ENCODE measurements at places on chromosomes 7 and 10. TPM values are rescaled to one million over a fixed set of nuclear protein-coding genes. Genes with fewer than 3 reads are reported as not detected.

DNA sequence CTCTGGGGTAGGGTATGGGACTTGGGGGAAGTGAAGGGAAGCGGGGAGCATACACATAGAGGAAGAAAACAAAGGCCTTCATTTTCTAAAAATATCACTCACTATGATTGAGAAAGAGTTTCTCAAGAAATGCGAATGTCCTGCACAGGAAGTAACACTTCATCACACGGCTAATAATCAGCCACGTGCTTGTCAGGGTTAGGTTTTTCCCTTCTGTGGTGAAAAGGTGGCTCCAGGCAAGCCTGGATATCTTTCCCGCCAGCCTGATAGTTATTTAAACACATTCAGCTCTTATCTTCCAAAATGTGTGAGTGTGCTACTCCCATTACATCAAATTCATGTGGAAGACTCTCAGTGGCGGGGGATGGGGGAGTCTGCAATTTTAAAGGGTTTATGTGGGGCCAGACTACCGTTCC is 166.4 kb upstream of the ADO start:
- DNase-seq = no peak

GRCh38 chr7:154436560-154436959 is 384.4 kb downstream of the DPP6 start:
- no peak for DNase-seq

GRCh38 chr7:33243319-33243881 is 114.0 kb downstream of the BBS9 start:
- no peak for DNase-seq

DNA sequence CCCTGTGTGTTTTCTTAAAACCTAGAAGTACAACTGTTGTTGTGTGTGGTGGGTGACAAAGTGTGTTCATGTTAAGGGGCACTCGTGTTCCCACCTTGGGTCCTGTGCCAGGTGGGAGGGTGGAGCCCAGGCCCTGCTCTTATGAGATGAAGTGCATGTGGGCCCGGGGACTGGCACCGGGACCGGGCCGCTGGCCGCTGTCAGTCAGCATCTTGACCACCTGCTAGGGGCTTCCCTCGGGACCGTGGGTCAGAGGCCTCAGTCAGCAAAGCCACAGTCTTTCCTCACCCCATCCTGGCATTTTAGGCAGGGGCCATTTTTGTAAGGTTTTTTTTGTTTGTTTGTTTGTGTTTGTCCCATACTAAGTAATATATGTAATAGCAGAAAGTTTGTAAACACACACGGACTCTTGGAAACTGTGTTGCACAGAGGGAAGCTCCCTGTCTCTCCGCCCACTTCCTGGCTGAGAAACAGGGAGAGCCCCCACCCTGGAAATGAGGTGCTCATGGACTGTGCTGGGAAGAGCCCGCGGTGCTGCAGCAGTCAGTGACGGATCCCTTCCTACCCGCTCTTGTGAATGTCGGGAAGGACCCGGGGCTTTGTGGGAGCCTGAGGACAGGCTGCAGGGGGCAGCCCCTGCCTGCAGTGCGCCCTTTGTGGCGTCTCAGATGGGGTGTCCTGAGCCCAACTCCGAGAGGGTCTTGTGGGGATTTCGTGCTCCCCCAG is 13.4 kb downstream of the AGAP3 start:
- no peak for DNase-seq

DNA sequence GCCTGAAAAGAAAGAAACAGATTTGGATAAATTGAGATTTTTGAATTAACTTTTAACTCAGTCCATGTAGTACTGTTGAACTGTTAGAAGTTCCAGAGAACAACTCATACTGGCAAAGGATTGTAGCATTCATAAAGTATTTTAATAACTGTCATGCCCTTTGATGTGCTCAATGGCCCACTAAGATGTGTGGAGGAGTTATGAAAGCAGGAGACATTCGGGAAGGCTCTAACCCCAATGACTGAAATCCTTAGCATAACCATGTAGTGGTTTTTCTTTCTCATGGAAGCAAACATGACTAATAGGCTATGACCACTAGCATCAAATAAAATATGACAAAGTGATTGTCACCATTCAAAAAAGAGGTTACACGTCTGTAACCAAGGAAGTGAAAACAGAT is 25.7 kb downstream of the CYP3A7 start:
- DNase-seq = no peak

GRCh38 chr10:61284222-61284890 is 168.8 kb downstream of the TMEM26 start:
- DNase-seq = no peak

DNA sequence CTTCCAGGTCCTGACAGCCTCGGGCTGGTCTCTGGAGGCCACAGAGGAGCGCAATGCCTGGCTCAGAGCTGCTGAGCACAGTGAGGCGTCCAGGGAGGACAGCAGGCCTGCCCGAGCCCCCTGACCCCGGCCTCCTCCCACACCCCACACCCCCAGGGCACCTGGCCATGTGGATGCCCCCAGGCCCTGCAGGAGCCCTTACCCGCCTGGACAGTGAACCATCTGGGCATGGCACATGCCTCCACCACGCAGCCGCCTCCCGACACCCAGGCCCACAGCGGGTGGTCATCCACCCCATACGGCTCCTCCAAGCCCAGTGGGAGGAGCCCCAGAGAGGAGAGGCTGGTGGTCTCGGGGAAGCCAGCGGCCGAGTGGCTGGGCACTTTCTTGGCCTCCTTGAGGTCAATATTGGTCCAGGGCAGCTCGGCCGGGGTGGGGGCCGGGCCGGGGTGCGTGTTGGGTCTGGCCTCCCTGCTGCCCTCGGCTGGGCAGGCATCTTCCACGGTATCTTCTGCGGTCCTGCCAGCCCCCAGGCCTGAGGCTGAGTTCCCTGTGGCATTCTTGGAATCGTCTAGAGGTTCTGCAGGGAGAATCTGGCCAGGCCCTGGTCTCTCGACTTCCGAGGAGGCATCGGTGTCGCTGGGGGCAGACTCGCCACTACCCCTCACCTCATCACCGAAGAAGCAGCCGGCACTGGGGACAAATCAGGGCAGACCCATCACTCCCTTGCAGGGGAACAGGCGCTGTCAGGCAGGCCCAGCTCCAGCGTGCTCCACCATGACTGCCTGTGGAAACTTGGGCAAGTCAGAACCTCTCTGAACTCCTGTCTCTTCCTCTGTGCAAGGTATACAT is 18.6 kb downstream of the TECPR1 start:
- DNase-seq = no peak

- DNase-seq = no peak
Observed at GRCh38 chr7:140176122-140176701, 571 bp downstream of the KDM7A start.

Gene MYL10
- not detected for polyA plus RNA-seq

Gene NPFFR1
- polyA plus RNA-seq = not detected

Gene PRPS1L1
- not detected for polyA plus RNA-seq

Gene BCL7B
- 41.0 TPM for polyA plus RNA-seq

Gene PHKG1
- polyA plus RNA-seq = 0.49 TPM

Gene AKR1B15
- polyA plus RNA-seq = 0.28 TPM

All from keratinocyte (primary cell).